ENCODE measurements at places on chromosomes 4 and X. TPM values are rescaled to one million over a fixed set of nuclear protein-coding genes. Genes with fewer than 3 reads are reported as not detected.

DNA sequence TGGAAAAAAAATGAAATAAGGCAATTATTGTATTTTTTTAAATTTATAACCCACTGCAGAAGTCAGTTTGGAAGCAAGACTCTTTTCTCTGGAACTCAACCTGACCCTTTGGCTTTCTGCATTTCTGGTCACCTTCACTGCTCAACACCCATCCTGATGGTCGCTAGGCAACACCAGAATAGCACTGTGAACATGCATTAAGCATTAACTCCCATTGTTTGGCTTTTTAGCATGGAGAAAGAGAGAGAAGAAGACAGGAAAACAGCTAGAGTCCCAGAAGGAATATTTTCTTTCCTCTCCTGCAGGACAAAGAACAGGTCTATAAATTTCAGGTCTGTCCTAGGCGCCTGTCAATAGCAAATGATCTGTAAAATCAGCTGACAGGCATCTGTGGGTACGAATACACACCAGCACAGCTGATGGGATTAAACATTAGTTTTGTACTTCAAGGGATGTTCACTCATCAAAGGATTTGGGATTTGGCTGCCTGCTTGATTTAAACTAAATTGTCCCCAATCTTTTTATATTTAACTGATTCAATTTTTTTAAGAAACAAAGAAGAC, 137.2 kb upstream of the ETNPPL start:
- no peak for DNase-seq

- no peak for DNase-seq
Observed at GRCh38 chr4:7530082-7530481, 95.4 kb upstream of the PSAPL1 start.

DNA sequence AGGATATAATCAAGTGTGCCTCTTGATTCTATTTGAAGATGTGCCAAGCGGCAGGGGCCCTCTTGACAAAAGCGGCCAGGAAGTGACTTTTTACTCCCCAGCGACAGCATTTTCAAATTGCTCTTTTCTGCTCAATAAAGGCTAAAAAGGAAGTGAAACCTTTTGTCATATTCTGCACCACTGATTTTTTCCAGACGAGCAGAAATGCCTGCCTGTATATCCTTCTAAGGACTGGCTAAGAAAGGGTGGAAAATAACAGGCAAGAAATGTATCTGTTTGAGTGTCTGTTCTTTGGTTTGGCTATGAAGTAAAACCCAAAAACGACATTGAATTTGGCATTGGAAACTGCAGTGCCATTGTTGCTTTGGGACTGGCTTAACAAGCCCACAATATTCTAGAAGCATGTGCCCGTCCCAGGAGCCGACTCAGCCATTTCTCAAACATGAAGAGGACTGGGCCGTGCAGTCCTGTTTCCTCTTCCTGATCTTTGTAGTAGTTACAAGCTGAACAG, 25.4 kb downstream of the TMSB4X start:
- peak; percentile 50 for DNase-seq

GRCh38 chr4:106277140-106277675, 38.8 kb downstream of the TBCK start:
- DNase-seq: no peak

GRCh38 chr4:7358100-7358735, 76.5 kb downstream of the PSAPL1 start:
- DNase-seq: no peak

DNA sequence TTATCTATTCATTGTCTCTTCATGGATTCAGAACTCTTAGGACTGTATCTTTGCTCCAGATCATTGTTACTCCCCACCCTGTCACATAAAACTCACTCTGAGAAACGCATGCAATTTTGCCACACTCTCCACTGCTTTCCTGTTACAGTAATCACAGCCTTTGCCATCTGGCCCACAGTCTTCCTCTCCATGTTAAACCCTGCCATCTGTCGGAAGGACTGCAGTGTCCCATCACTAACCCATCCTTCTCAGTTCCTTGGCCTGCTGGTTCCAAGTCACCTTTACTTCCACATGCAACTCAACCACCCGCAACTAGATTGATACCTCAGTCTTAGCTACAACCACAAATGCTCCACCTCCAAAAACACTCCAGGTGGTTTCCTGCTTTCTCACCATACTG, 308.7 kb upstream of the FAM241A start:
- no peak for DNase-seq

- no peak for DNase-seq
Observed at GRCh38 chrX:55210931-55211677, 9.0 kb upstream of the PAGE5 start.

DNA sequence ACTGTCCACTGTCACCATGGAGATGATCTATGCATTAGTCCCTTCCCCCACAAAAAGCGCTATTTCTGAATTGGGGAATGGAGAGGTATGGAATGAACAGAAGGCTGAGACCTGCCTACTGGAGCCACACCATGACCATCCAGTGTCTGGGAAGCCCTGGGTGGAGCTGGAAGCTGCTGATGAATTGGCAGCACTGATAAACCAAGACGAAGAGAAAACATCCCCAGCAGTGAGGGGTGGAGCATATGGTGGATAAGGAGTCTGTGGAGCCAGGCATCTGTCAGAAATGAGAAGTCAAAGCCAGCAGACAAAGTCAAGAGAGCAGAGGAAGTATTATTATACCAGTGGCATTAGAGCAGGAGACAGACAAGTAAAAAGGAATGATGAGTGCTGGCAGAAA, 13.2 kb downstream of the CC2D2A start:
- no peak for DNase-seq

DNA sequence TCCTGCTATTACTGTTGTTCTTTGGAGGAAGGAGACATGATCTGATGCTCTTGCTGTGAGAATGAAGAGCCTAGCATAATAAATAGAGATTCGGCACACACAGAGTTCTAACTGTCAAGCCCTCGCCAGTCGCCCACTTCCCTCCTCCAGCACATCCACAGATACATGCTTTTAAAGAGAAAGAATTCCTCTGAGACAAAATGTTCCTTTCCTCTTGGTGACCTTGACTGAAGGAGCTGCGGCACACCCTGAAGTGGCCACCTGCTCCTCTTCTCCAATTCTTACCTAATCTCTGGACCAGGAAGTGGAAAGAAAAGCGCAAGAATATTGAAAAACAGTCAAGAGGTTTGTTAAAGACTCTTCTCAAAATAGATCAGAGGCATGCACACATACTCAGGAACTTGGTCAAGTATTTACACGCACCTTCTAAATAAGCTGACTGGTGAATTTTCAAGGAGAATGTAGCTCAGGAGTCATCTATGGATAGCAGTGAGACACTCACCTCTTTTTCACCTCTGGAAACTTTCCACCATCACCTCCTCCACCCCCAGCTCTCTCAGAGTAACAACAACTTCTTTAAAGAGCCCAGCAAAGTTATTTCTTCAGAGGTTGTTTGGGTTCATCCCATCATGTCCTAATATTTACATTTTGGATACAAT, 95.4 kb downstream of the PARM1 start:
- DNase-seq: peak; percentile 51

- no peak for DNase-seq
Observed at GRCh38 chrX:31981546-31982062, 909.8 kb upstream of the FTHL17 start.

DNA sequence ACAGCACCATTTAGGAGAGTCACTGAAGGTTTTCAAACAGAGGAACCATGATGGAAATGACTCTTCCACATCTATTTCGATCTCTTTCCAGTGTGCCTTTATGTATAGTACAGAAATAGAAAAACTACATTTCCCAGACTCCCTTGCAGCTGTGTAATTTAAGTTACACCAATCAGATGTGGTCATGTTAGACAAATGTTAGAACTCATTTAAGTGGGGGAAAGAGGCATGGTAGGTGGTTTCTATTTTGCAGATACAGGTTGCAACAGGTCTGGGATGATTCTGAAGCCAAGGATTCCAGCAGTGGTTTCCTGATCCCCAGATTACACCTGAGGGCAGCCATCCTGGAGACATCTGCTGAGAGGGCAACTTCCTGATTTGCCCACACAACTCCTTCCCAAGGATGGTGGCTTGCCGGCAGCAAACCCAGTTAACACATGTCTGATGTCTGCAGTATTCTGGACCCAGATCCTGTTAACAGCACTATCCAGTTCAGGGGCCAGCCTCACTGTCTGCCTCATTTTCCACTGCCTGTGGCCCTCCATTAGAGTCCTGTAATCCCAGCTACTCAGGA, 38.7 kb upstream of the PDK3 start:
- no peak for DNase-seq

DNA sequence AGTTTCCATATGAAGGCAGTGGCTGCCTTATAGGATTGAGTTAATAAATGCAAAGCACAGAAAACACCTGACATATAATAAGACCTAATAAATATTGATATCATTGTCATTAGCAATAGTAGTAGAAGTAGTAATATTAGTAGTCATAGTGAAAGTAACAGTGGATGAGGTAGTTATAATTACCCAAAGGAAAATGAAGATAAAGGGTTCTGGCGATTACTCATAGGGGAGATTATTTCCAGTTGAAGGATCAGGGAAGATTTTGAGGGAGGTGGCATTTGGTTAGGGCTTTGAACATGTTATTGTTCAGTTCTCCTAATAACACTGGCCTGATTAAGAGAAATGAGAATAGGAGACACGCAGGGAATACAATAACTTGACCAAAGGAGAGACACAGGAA, 131.9 kb upstream of the GPRIN3 start:
- no peak for DNase-seq

DNA sequence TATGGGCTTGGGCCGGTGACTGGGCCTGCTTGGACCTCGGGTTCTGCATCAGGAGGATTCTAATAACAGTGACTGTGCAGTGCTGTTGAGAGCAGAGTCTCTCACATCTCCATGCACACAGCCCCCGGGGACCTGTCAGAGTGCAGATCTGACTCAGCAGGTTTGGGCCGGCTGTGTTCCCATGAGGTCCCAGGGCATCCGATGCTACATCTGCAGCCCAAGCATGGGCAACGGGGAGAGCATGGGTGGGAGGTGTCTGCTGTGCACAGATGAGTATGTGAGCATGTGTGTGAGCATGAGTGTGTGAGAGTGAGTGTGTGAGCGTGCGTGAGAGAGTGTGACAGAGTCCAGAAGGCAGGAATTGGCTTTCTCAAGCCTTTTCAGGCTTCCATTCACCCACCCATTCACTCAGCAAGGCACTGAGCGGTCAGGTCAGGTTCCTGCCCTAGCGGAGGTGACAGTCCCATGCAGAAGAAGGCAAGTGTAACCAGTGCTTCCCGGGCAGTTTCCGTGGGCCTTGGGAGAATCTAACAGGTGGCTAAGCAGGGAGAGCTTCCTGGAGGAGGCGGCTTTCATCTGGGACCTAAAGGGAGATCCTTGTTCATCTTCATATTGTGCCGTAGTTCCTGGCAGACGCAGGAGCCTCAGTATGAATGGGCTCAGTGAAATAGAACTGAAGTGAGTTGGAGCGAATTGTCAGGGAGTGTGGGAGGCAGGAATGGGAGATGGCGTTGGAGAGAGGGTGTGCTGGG, 62.6 kb downstream of the SORCS2 start:
- DNase-seq: no peak

GRCh38 chr4:105166066-105166465, 19.4 kb downstream of the TET2 start:
- no peak for DNase-seq

- no peak for DNase-seq
Observed at GRCh38 chr4:166658585-166658984, 575.7 kb downstream of the SPOCK3 start.

GRCh38 chr4:70688795-70689231, 481 bp downstream of the UTP3 start:
- DNase-seq: no peak

- no peak for DNase-seq
Observed at GRCh38 chr4:187444061-187444460, 551.5 kb upstream of the ZFP42 start.

DNA sequence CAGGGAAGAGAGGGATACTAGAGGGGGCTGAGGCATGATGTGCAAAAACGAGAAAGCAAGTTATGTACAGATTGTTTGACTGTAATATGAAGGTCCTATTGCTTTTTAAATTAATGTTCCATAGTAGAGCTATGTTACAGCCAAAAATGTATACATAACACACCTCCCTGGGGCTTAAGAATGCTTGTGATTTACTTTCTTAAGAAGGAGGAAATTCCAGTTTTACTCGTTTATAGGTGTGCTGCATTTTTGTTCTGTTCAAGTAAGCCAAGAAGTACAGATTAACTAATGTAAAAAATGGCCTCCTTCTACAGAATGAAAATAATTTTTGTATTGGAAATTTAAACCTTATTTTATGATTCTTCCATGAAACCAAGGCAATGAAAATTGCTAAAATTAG, 614.4 kb upstream of the NR3C2 start:
- no peak for DNase-seq

DNA sequence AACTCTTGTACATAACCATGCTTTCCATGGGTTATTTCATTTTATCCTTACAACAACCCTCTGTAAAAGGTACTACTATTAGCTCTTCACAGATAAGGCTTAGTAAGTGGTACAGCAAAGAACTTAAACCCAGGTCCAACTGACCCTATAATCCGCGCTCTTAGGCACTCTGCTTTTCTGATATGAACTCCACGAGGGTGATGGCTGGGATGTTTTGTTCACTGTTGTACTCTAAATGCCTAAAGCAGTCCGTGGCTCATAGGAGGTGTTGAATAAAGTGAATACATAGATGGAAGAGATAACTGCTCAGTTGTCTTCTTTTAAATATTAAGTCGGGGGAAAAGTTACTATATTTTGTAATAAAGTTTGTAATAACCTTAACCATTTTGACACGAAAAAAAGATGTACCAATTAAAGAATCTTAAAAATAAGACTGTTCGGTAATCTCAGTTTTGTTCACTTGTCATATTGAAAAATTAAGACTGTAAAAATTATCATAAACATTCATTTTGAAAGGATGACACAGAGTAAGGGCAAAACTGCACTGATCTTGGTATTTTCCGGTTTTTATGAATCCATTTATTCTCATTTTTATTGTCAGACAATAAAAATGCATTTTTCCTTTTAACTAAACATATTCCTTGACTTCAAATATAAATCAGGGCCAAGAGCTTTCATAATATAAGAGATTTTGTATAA, 166.5 kb downstream of the FBXW7 start:
- DNase-seq: no peak

- no peak for DNase-seq
Observed at GRCh38 chr4:165972747-165973146, 99.7 kb downstream of the TLL1 start.

GRCh38 chr4:3355266-3355748, 62.5 kb downstream of the RGS12 start:
- no peak for DNase-seq

DNA sequence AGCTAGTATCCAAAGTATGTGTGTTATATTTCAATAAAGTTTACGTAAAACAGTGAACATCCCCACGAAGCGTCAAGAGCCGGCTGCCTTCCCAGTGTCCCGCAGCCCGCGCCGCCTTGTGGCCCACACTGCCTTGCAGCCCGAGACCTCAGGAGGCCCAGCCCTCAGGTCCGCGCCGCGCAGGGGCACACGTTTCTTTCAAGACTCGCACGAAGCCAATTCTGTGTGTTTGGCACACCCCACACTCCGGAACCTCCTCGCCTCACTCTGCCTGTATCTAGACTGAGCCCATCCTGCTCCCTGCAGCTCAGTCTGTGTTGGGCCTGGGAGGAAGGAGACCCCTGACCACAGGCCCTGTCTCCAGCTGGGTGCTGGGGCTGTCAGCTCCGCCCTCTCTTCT, 5.8 kb downstream of the LRPAP1 start:
- DNase-seq: peak; percentile 45

Gene ADH1B
- total RNA-seq: 644 TPM

Gene BDH2
- 46.2 TPM for total RNA-seq

Gene DCHS2
- 0.53 TPM for total RNA-seq

Gene RELL1
- total RNA-seq: 33.5 TPM

Gene WAS
- 40.3 TPM for total RNA-seq

Gene HSFX2
- total RNA-seq: not detected

Gene ETNPPL
- not detected for total RNA-seq

Gene SYNPO2
- total RNA-seq: 26.2 TPM

Gene ADAD1
- total RNA-seq: not detected

Gene CLRN2
- total RNA-seq: not detected

Gene RPS6KA6
- 1.9 TPM for total RNA-seq

Gene AKAP14
- 4.8 TPM for total RNA-seq
